KG1 (cell line): ENCODE measurements at places on chromosomes 4 and X.
A peak's percentile ranks its signal among the peaks of the same experiment; 100 is the strongest.

- DNase-seq = peak; percentile 31
Observed at GRCh38 chrX:153723351-153724251, 586 bp downstream of the BCAP31 start.

GRCh38 chr4:124631760-124632159 lies 80.8 kb downstream of the ANKRD50 start:
- DNase-seq = no peak

DNA sequence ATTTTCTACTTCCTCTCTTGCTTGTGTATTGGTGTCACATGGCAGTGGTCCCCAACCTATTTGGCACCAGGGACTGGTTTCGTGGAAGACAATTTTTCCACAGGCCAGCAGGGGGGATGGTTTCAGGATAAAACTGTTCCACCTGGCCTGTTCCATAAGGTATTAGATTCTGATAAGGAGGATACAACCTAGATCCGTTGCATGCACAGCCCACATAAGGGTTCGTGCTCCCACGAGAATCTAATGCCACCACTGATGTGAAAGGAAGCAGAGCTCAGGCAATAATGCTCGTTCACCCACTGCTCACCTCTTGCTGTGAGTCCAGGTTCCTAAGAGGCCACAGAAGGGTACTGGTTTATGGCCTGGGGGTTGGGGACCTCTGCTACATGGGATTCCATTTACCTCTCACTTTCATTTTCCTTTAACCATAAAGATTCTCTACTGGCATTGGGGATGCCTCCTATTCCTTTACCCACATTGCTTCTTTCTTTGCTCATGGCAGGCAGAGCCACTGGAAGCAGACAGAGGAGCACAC lies 38.1 kb downstream of the SEC31A start:
- DNase-seq = no peak

DNA sequence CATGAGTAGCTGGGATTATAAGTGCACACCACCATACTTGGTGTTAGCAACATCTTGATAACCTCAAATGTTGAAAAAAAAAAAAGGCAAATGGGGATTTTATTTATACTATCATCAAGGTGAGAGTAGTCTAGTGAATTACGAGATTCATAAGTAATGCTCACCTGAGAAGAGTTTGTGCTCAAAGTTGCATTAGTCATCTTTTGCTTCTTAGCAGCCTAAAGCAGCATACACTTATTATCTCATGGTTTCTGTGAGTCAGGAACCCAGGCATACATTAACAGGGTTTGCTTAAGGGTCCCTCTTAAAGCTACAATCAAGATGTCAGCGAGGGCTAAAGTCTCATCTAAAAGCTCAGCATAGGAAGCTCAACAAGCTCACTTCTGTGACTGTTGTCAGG lies 8.2 kb upstream of the EXOSC9 start:
- DNase-seq = no peak

DNA sequence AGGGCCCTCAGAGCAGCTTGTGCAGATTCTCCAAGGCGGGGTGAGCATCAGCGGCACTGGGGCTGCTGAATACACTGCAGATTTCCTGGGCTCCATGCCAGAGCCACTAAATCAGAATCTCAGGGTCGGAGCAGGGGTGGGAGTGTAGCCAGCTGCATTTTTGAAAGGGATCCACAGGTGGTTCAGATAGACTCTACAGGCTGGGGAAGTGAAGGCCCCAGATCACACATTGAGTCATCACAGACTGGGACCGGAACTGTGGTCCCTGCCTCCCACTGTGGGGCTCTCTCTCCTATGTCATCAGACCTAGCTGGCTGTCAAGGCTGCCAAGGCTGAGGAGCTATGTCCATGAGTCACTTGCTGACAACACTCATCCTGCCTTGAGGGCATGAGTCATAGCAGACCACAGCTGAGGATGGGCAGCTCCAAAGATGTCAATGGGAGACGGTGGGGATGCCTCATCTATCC lies 162.3 kb upstream of the MAMLD1 start:
- no peak for DNase-seq

DNA sequence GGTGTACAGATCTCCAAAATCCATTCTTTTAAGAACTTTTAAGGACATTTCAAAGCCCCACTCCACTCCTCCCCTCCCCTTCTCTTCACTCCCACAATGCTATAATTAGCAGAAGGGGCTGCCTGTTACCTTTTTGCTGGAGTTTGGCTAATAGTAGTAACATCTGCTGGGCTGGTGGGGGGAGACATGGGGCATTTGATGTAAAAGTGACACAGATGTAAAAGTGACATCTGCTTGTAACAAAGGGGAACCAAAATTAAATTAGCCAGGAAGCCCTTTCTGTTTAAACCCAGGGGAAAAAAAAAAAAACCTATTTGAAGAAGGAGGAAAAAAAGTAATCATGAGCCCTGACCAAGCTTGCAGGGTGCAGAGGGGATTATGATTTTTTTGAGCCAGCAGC lies 5.4 kb upstream of the PHOX2B start:
- no peak for DNase-seq

DNA sequence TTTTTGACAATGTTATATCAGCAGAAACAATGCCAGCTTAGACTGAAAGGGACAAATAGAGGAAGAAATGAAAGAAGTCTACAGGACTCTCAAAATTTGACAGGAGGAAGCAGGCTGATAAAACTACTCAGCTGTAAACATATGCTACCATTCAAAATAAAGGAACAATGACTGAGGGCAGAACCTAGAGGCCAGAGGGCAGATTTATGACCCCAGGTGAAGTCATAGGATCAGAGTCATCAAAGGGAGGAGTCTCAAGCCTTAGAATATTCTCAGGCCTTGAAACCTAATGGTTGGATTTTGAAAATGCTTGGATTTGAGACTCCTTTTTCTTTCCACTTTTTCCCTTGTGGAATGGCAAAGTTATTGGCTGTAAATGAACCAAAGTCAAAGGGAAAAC lies 17.0 kb upstream of the SYTL5 start:
- no peak for DNase-seq

- DNase-seq = no peak
Observed at GRCh38 chr4:33171873-33172525, 2451.8 kb downstream of the PCDH7 start.

GRCh38 chr4:113407409-113407808 lies 354.1 kb downstream of the CAMK2D start:
- no peak for DNase-seq

GRCh38 chr4:4289597-4289940 lies 385 bp downstream of the LYAR start:
- no peak for DNase-seq

- no peak for DNase-seq
Observed at GRCh38 chrX:20596856-20597255, 330.1 kb upstream of the RPS6KA3 start.

DNA sequence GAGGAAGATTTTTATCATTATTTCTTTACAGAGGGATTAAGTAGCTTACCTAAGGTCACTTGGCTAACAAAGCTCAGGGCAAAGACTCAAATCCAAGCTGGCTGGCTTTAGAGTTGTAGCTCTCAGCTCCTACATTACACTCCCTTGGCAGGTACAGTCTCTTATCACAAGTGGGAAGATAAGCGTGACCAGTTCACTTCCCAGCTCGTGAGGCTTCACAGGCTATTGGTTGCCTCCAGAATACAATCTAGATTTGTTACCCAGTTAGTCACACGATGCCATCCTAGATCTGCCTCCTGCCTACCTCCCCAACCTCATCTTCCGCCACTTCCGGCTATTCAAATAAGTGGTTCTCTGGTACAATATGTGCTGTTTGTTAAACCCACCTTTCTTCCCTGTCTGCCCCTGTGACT lies 3.7 kb downstream of the MMRN1 start:
- DNase-seq = peak; percentile 43

GRCh38 chrX:39814391-39814790 lies 283.4 kb downstream of the BCOR start:
- peak; percentile 22 for DNase-seq

DNA sequence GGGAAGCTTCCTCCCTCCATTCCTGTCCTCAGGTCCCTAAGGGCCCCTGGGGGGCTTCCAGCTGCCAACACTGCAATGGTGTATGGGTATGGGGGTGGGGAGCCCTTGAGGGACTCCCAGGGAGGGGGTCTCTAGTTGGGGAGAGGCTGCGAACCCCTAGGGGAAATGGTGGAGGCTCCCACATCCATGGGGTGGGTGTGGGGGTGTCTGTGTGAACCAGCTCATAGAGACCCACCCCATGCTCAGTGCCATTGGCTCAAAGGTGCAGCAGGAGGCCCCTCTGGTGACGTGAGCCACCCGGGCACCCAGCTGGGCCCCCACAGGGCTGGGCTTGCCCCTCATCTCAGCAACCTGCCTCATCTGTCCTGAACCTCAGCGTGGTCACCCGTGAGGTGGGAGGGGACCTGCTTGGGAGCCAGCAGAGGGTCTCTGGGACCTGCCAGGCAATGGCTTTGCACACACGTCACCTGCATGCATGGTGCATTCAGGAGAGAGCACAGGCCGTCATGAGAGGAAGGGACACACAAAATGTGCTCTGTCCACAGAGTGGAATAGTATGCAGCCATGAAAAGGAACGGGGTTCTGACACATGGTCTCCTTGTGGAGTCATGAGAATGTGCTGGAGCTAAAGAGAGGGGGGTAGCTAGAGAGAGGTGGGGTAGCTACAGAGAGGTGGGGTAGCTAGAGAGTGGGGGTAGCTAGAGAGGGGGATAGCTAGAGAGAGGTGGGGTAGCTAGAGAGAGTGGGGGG lies 22.7 kb upstream of the PLCXD1 start:
- no peak for DNase-seq

GRCh38 chrX:47171996-47172395 lies 21.6 kb upstream of the UBA1 start:
- no peak for DNase-seq

DNA sequence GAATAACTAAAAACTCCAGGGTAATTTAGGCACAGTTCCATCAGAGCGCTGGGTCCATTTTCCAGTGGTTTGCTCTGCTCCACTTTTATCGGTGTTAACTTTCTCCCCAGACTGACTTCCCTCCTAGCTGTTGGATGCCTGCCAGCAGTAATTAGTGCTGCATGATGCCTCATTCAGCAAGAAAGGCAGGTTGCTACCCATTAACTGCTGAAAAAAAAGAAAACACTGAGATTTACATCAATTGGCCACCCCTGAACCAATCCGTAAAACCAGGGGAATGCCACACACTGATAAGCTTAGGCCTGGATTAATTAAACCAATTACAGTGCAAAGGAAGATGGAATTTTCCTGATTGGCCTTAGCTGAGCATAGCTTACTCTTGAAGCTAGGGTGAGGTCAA lies 182.4 kb upstream of the CXXC4 start:
- DNase-seq = no peak

DNA sequence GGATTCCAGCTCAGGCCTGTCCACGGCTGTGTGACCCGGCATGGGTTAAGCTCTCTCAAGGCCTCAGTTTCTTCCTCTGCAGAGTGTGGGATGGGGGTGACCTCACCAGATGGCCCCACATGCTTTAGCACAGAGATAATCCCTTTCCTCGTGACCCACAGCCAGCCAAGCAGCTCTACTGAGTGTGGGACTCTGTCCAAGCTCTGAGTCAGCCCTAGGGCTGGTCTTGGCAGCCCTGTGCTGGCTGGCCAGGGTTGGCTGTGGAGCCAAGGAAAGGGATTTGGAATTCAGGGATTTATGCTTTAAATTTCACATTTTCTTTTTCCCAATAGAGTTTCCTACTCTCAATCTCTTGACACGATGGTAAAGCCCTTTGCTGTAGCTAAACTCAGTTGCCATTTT lies 19.7 kb upstream of the SPON2 start:
- DNase-seq = no peak

DNA sequence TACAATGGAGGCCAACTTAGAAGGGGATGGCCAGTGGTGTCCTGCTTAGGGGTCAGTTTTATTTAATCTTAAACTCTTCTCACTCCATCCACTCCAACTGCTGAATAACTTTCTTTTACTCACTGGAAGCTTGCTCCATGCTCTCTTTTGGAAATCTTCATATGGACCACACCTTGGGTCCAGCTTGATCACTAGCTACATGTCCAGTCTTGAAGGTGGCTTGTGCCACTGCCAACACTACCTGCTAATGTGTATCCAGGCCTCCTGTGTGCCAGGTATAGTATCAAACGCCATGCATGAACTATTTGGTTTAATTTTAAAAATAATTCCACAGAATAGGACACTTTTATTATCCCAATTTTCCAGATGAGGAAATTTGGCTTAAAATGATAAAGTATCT lies 37.0 kb upstream of the KDR start:
- DNase-seq = no peak

DNA sequence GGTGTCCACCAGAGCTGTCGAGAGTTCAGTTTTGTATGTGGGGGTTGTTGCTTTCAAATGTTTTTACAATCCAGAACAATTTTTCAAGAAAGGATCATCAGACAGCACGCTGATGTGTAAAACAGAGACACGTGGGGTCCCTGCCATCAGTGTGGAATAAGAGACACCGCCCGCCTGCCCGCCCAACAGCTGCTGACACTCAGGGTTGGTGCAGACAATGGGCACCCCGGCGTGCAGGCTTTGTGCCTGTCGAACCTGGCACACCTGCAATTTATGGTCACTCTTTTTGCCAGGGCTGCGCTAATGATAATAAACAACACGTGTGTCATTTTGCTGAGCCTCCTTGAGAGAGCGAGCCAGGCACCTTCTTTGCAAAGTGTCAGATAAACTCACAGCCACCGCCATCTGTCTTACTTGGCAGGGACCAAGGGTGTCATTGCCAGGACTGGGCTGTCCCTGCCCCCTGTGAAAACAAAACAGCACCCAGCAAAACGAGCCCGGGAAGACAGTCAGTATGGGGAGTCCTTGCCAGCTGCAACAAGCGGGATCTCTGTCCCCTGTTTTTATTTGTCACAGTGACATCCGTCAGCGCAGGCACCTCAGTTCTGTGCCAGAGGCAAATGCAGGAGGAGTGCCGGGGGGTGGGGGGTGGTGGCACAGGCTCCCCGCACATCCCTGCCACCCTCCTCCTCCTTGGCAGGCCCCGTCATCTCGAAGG lies 69.1 kb downstream of the PSAPL1 start:
- DNase-seq = no peak

GRCh38 chrX:68690936-68691501 lies 43.6 kb downstream of the STARD8 start:
- no peak for DNase-seq

DNA sequence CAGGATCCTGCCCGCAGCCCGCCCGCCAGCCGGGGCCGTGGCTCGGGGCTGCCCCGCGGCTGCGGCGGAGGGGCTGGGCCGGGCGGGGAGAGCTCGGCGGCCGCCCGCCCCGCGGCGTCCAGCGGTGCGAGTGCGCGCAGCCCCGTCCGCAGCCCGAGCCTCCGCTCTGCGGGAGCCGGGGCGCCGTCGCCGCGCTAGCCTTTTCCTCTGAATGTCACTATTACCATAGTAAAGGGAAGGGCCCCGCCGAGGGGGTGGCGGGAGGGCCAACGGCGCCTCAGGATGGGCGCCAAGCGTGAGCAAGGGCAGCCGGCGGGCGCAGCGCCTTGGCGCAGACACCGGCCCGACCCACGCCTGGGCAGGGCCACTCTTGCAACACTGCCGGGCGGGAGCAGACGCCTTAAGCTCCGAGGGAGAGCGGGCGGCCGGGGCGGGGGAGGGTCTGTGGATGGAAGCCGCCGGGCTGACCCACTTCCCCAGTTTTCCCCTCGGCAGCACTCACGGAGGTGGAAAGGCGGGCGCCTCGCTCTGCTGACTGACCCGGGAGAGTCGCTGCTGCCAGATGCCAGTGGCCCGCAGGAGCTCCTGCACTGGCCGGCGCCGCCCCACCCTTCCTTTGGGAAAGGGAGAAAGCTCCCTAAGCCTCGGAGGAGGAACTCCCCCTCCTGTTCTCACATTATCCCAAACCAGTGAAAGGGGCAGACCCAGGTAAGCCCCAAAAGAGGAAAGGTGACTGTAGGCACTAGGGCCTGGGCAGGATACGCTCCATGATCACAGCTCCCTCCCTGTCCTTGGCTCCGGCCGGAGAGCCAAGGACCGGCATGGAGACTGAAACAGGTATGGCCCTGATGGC lies 329.4 kb downstream of the HNRNPD start:
- DNase-seq = peak; percentile 13
